ENCODE measurements at places on chromosomes 1 and 21. TPM values are rescaled to one million over a fixed set of nuclear protein-coding genes. Genes with fewer than 3 reads are reported as not detected.

- peaks cover 100% of the 10 kb centered on the region for H3K27me3 ChIP-seq
- H3K27ac ChIP-seq = no peak overlapping the region
- no peaks in the 10 kb centered on the region for H3K36me3 ChIP-seq
Observed at GRCh38 chr1:147077936-147078605, 94.2 kb downstream of the PRKAB2 start.

GRCh38 chr1:179217943-179218507, 11.5 kb downstream of the ABL2 start:
- H3K36me3 ChIP-seq = peaks cover 14% of the 10 kb centered on the region
- H3K4me1 ChIP-seq = peaks cover 25% of the 10 kb centered on the region
- no peaks in the 10 kb centered on the region for H3K27me3 ChIP-seq
- peak overlapping the region; percentile 64 for H3K27ac ChIP-seq

CKS1B gene
- total RNA-seq = 17.8 TPM

GRCh38 chr1:39354572-39354971, 136.9 kb upstream of the BMP8A start:
- H3K4me3 ChIP-seq = no peak overlapping the region
- peaks cover 17% of the 10 kb centered on the region for H3K4me1 ChIP-seq

LENEP gene
- not detected for total RNA-seq

DNA sequence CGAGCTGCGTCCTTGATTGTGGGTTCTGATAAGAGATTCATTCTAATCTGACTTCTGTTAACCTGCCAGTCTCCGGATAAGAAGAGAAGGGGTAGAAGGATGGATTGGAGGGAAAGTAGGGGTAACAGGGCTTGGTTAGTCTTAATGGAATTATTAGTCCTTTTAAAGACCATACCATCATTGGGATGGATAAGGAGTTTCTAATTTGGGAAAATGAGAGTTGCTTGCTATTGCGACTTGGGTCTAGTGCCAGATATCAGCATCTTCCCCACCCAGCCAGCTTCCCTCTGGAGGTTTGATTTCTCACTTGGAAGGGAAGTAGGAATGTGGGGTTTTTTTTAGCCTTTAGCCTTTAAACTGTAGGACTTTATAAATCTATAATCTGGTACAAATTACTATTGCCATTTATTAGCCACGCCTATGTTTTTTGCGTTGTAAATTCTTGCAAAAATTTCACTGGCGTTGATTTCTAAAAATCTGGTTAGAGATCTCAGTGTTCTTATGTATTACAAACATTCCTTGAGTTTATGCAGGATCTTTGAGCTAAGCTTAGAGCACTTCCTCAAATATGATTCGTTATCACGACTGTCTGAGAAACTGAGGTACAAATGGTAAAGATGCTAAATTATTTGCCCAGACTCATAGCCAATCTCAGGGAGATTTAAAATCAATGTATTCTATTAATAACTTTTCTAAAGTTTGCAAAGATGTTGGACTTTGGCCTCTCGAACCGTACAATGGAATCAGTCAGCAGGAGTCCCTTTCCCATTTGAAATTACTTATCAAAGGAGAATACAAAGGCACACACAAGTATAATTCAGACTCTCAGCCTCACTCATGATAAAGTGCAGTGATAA, 1.3 kb downstream of the FAM20B start:
- H3K27me3 ChIP-seq = no peaks in the 10 kb centered on the region
- H3K4me3 ChIP-seq = peak overlapping the region; percentile 86
- peak overlapping the region; percentile 97 for H3K27ac ChIP-seq
- no peaks in the 10 kb centered on the region for H3K36me3 ChIP-seq
